A673 (cell line): ENCODE measurements at places on chromosomes 3 and 15. TPM values are rescaled to one million over a fixed set of nuclear protein-coding genes. Genes with fewer than 3 reads are reported as not detected.

DNA sequence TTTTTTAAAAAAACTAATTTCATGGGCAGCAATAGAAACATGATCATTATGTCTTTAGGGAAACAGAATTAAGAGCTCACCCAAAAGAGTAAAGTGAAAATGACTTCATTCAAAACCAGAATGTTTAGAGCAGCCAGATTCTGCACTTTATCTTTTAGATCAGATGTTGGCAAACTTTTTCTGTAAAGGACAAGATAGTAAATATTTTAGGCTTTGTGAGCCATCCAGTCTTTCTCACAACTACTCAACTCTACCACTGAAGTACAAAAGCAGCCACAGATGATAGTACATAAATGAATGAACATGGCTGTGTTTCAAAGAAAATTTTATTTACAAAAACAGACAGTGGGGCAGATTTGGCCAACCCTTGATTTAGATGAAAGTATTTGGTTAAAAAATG, 84.5 kb downstream of the SETD2 start:
- DNase-seq: no peak

GRCh38 chr15:40277471-40277870, 5.4 kb downstream of the ANKRD63 start:
- DNase-seq: no peak

DNA sequence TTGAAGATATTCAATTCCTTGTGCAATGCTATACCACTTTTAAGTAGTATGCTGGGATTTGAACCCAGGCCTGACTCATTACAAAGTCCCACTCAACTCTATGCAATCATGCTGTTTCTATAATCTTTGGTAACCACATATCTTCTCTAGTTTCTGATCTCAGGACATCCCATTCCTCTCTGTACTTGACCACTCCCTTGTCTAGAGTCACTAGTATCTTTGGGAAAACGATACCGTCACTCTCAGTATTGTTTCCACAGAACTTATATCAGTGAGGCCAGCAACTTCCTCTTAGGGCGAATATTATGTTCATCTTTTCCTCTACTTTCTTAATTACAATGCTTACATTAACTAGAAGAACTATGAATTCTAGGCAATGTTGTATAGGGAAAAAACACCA, 137.3 kb upstream of the TSPAN3 start:
- no peak for DNase-seq

The CCDC54 gene
- not detected in 2 replicates for total RNA-seq

DNA sequence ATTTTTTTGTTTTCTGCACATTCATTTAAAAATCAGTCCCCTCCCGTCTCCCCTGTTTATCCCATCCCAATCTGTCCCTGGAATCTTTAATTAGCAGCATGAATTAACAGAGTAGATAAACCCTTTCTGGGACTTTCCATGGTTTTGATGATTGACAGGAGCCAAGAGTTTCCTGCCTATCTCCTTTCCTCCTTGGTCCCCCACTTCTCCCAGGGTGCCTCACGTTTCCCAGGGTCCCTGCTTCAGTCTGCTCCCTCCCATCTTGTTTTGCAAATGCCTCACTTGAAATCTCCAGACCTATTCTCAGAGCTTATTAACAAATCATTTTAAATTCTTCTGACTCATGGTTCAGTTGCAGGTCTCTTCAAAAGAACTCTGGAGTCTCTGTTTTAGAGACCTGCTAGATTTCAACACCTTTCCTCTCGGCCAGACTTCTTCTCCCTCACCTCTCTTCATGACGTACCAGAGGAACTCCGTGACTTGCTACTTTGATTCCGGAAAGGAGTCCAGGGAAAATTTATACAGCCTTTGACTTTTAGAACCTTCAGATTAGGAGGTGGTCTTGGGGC, 238.5 kb downstream of the ITPR1 start:
- DNase-seq: no peak

- DNase-seq: no peak
Observed at GRCh38 chr3:81492040-81492439, 269.4 kb downstream of the GBE1 start.

DNA sequence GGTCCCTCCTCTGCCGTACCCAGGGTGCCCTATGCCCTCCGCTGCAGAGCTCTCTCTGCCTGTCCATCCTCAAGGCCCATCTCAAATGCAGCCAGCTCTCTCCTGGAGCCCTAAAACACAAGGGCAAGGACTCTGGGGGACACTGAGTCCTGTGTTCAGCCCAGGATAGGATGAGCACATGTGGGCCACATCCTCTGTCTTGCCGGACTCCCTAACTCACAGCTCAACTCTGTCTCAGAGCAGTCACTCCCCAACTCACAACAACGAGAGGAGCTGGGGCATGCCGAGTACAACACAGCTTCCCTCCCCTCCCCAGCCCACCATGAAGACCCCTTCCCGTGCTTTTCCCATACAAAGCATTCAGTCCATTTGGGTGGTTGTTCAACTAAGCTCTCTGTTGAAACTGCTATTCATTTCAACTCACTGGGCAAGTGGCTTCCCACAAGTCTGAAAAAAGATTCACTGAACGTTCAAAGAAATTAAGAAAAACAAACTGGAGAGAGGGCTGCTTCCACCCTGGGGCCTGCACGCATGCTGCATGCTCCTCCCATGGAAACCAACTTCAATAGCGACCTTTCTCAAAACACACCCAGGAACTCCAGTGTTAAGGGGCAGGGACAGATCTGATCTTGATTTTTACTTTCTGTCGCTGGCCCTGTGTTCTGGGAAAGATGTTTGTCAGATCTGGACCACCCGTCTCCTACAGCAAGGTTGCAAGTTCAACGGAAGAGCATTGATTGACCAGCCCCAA, 124.3 kb upstream of the IGF1R start:
- no peak for DNase-seq

GRCh38 chr3:62414786-62415185, 41.4 kb upstream of the FEZF2 start:
- no peak for DNase-seq

- no peak for DNase-seq
Observed at GRCh38 chr3:2714834-2715233, 395.3 kb downstream of the IL5RA start.

- no peak for DNase-seq
Observed at GRCh38 chr3:49511639-49512038, 41.6 kb downstream of the DAG1 start.

- peak; percentile 41 for DNase-seq
Observed at GRCh38 chr3:6799264-6799915, 61.5 kb upstream of the GRM7 start.

DNA sequence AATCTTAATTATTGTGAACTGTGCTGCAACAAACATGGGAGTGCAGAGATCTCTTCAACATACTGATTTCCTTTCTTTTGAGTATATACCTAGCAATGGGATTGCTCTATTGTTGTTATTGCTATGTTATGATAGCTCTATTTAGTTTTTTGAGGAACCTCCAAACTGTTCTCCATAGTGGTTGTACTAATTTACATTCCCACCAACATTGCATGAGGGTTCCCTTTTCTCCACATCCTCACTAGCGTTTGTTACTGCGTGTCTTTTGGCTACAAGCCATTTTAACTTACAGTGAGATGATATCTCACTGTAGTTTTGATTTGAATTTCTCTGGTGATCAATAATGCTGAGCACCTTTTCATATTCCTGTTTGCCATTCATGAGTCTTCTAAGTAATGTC, 45.5 kb upstream of the TNFSF10 start:
- DNase-seq: no peak

GRCh38 chr3:49996016-49996415, 56.1 kb downstream of the RBM6 start:
- DNase-seq: no peak

DNA sequence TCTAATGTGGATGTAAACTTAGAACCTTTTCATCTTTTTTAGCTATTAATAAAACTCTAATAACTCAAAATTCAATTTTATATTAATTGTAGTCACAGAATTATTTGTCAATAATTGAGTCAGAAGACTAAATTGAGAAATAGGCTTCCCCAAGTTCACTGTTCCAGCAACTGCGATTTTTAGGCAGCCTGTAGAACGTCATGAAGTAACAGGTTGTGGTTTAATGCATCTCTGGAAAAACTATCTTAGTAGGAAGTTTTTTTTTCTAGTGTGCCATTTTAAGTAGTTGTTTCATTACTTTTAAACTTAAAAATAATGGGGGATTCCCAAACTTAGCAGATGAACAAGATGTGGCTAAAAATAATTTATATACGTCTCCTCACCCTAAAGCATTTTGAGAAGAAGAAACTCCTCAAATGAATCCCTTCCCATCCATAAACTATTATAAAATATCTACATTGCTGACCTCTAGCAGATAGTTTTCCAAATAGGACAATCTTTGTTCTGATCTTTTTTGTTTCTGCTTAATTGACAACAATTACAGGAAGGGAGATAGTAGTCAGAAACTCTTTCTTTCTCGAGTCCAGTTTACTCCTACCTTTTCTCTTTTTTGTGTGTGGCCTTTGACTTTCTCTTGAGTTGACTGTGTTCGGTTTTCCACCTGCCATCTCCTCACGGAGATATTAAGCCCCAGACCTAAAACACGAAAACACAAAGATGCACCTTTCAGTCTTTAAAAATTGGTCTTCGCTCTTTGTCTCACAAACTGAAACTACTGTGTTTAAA, 43.1 kb downstream of the LRCH3 start:
- no peak for DNase-seq
